Spinal cord (tissue), 10 donors: ENCODE measurements at places on chromosomes 1 and 21.

DNA sequence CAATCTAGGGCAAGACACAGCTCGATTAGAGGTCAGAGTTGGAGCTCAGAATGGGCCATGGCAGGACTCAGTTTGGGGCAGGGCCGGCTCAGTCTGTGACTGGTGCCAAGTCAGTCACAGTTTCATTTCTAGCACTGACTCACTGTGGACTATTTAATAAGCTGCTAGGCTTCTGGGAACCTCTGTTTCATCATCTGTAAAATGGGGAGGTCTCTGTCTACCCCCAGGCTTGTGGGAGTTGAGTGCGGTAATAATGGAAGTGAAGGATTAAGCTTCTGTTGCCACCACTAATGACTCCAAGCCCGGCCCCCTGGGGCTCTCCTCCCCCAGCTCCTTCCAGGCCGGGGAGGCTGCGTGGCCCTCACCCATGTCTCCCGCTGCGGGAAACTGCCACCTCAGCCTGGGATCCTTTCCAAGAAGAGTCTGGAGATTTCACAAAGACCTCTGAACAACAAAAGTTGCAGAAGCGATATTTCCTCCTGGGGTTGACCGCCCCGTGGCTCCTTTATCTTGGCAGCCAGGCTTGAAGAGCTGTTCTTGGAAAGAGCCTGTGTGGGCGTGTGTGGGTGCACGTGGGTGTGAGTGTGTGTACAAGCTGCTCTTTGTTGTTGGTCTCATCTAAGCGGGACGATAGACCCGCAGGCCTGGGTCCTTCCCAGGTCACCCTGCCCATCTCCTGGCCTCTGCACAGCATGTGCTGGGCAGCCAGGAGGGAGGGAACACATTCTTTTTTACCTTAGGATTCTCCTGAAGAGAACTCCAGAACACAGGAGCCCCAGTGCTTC lies 29.1 kb downstream of the KNCN start:
- DNase-seq, result no peak

DNA sequence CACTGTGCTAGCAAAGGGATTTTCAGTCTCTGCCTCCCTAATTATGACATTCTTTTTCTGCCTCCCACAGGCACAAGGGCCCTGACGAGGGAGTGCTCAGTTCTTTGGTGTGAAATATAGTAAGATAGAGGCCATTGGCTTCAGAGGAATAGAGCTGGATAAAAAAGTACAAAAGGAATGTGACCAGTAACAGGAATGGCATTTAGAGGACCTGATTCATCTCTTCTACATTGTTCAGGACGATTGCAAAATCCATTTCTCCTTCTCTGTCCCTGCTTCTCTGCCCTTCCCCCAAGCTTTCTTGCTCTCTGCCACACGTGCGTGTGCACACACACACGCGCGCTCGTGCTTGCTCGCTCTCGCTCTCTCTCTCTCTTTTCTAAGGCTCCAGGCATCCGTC lies 668.2 kb downstream of the KIF26B start:
- DNase-seq, result no peak

- no peak for DNase-seq
Observed at GRCh38 chr1:203098445-203098844, 12.6 kb upstream of the MYOG start.

DNA sequence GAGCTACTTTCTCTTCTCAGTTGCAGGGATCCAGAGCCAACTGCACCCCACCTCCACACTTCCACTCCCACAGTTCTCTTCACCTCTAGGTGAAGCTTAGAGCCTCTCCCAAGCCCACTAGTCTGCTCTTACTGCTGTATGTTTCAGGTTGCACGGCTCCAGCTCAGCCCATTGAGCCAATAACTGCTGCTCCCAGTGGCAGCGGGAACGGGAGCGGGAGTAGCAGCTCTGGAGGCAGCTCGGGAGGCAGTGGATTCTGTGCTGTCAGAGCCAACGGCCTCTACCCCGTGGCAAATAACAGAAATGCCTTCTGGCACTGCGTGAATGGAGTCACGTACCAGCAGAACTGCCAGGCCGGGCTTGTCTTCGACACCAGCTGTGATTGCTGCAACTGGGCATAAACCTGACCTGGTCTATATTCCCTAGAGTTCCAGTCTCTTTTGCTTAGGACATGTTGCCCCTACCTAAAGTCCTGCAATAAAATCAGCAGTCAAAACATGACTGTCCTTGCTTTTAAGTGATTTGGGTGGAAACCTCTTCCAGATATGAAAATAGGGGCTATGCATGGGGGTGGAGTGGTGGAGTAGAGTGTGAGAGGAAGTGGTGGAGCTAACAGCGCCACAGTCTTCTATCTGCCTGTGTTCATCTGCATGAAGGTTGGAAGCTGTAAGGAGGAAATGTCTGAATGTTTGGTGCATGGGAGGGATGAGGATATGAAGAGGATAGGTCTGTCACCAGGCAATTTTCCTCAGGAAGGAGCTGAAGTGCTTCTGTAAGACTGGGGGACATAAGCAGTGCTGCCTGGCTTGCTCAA lies 29.6 kb downstream of the CHIA start:
- DNase-seq, result no peak

DNA sequence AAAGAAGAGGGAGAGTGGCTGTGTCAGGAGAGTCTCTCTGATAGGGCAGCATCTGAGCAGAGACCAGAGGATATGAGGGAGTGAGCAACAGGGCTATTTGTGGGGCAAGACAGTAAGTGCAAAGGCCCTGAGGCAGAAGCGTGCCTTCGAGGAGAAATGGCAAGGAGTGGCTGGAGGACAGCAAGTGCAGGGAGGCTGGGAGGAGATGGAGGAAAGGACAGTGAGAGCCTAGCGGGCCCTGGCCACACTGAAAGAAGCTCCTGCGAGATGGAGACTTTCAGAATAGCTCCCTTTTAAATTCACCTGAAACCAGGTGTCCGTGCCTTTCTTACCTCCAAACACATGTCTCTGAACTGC lies 25.2 kb downstream of the EXOC8 start:
- DNase-seq, result no peak

- peak; percentile 15 for DNase-seq
Observed at GRCh38 chr1:174160109-174160473, 771 bp downstream of the RABGAP1L start.

GRCh38 chr1:162011337-162012012 lies 12.2 kb downstream of the OLFML2B start:
- no peak for DNase-seq

DNA sequence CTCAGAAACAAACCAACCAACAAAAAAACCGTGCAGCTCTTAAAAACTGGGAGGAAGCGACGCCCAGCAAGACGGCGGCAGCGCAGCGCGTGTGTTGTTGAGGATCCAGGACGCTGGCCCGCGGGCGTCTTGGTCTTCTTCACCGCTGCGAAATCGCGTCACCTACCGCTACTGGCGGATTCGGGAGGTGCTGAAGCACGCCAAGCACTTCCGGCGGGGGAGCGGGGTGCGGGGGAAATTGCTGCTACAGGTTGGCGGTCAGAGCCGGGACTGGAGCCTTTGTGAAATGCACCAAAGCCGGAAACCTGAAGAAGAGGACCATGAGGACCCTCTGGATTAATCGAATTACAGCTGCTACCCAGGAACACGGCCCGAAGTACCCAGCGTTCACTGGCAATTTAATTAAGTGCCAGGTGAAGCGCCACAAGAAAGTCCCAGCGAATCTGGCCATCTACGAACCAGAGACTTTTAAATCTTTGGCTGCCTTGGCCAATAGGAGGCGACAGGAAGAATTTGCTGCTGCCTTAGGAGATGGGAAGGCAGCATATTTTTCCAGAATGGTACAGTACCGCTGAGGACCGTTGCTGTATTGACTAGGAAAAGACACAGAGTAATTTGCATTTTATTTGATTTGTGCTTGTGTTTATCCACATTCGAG lies 11.9 kb upstream of the RIPPLY3 start:
- DNase-seq, result no peak

DNA sequence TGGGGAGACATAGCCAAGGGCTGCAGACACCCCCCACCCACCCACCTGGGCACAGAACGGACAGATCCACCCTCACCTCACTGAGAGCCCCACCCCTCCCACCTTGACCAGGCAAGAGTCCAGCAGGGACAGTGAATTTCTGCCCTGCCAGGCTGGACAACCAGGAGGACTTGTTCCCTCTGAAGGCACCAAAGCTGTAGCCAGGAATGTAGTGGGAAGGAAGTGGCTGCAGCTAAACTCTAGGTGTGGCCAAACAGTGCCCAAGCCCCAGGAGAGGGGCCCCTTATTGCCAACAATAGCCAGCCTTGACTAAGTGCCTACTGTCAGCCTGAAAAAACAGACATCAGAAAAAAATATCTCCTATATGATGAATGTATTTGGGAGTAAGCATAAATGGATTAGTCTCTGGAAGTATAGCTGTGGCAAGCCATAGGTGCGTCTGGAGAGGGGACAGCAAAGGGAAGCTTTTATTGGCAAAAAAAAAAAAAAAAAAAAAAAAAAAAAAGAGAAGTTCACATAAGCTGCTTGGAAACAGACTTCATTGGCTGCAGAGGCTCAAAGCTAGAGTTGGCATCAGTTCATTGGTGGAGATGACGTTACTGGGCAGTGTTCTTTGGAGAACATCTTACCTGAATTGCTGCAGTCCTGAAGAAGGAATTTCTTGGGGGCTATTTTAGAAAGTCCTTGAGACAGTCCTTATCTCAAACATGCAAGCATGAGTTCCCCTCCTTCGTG lies 64.1 kb upstream of the TMEM51 start:
- DNase-seq, result no peak

DNA sequence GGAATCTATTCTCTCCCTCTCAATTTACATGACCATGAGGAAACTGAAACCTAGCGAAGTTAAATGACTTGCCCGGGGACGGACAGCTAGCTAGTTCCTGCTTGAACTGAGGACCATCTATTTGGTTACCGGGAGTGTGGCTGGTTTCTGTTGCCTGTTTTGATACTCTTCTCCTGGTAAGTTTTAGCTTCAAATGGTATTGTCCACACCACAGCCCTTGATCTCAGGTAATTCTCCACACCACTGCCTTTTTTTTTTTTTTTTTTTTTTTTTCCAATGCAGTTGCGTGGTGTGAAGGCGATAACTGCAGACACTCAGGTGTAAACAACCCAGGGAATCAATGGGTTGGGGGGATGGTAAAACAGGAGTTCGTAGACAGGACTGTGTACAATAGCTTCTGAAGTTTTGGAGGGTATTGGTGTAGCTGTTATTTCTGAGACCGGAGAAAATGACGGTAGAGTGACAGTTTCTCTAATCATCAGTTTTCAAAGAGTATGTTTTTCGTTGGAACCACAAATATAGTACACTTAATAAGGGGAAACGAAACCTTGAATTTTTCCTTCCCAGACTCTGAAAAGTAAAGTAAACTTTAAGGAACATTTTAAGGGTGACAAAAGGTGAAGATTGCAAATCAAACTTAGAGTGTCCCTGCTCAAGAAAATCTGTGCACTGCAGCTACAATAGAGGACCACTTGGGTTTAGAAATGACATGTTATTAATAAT lies 125.3 kb upstream of the CACYBP start:
- DNase-seq, result no peak

DNA sequence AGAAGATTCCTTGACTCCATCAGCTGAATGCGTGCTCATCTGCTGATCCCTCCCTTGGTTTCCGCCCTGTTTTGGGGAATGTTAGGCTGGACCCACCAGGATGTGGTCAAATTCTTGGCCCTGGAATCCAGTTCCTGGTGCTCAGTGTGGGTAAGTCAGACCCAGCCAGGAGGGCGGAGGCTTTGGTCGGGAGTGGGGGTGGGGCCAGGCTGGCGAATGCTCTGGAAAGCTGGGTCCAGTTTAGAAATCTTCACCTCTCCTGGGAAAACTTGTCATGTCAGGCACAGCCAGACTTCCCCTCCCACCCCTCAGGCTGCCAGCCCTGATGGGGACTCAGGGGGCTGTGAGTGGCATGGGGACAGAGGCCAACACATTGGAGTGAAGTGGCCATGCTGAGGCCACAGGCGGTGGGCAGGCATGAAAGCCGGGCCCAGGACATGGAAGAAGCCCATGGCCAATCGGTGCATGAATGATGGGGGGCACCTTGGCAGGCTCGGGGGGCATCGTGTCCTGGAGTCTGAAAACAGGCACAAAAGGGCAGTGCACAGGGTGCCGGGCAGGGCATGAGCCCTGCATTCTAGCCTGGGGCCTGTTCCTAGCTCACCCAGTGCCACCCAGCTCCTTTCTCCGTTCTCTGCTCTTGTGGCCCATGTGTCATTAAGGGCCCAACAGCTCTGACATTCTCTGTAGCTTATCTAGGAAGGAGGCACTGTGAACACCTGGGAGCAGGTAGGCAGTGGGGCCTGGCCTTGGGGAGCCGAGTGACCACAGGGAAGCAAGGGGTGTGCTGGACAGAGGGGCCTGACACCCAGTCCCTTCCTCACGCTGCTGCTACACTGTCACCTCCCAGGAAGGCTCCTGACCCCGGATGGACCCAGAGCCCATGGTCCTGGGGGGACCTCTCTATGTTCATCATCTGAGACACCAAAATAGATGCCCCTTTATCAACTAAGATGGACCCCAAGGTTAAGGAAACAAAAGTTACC lies 14.6 kb upstream of the PADI1 start:
- no peak for DNase-seq

DNA sequence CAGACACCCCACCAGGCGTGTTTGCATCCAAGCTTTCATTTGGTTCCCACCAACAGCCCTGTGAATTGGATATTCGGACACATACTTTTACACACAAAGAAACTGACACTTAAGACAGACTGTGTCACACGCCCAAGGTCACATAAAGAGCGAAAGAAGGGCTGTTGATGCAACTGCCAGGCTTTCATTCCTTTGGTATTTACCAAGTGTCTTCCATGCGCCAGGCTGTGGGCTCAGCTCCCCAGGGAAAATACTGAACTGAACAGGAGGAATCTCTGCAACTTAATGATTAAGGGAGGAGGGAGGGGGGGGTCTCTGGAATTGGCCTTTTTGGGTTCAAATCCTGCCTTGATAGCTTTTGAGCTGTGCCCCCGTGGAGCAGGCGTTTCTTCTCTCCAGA lies 122.8 kb downstream of the ACTL8 start:
- DNase-seq, result no peak

GRCh38 chr21:42880352-42880751 lies 1.0 kb upstream of the WDR4 start:
- no peak for DNase-seq

GRCh38 chr1:43779805-43780403 lies 72.6 kb downstream of the ST3GAL3 start:
- DNase-seq, result no peak

DNA sequence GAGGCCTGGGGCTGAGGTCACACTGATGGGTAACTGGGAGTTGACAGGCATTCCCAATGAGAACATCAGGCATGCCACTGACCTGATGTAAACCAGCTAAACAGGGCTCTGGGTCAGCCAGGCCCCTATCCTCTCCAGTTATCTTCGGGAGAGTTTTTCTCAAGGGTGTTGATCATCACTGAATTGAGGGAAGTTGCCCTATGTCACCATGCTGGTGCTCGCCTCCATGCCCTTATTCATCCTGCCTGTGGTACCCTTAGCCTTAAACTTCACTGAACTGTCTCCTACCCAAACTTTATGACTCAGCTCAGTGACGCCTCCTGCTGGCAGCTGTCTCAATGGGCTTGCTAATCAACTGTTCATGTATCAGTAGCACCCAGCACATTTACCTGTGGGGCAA lies 80.7 kb upstream of the TNR start:
- no peak for DNase-seq

DNA sequence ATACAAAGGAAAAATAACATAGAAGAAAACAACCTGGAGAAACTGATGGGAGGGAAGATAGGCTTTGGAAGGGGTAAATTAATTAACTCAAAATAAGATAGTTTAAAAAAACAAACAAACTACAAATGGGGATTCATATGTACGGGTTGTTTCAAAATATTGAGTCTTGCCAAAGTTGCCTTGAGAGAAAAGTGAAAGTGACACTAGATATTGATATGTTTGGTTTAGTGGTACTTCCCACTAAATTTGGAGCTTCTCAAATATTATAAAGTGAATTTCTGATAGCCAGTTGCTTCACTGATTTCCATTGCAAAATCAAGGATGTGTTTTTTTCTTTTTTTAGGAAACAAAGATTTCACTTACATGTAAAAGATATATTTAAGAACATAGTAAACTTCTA lies 149.5 kb upstream of the RUNX1 start:
- DNase-seq, result no peak
